NCI-H187 (cell line): ENCODE measurements at places on chromosomes 6 and 20.

DNA sequence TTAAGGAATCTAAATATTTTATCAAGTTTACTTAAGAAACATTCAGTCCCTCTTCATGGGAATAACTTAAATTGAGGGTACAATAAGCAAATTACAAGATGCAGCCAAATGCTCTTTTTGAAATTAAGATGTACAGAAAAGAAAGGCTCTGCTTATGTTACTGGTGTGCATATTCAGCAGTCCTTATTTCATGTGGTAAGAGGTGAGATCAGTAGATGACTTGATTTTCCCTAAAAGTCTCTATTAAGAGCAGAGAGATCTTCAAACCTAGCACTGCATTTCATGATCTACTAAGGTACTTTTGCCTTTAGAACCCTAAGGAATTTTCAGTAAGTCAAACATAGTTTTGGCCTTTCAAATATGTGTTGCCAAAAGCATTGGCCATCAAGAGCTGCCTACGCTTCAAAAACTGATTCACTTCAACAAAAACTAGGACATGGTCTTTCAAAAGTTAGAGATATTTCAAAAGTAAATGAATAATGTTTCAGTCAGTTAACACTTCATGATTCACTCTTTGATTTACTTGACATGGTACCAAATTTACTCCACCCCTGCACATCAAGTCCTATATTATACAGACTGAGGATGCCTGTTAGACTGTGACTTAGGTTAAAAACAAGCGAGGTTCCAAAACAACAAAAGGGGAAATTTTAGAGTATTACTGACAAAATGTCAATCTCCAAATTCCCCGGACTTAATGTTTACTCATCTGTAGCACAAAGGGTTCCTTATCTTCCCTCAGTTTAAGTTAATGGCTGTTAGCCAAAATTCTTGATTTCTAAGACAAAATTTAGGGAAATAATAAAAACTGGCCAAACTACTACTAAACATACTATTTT lies 19.2 kb downstream of the C6orf62 start:
- DNase-seq = no peak

DNA sequence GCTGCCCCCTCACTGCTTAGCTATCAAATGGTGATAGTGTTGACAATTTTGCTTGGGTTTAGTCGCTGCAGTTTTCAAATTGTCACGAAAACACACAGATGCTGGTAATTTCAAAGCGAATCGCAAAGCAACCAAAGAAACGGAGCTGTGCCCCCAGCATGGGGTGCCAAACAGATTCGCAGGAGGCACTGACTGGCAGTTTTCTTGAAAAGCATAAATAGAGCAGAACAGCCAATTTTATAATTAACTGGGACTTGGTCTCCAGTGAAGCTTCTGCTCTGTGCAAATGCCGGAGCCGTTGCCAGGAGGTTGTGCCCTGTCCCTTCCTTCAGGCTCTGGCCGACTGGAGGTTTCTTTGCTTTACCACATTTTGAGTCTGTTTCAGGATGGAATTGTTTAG lies 18.8 kb downstream of the ARHGAP40 start:
- no peak for DNase-seq

- no peak for DNase-seq
These were observed 191.6 kb upstream of the CCN2 start for GRCh38 chr6:132142768-132143167.

DNA sequence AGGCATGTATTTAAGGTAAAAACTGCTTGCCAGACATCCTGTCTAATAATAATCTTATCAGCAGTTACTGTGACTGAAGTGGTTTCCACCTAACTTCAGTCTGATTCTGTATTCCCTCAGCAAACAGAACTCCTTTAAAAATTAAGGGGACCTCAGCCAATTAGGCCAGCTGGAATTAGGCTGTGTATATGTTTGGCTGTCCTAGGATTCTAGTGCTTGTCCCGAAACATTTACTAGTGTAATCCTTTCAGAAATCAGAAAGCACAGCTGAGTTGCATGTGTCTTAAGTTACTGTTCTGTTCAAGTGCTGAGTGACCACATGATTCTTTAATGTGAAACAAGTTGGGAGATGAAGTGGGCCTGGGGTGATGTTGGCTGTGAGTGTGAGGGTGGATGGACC lies 120.9 kb upstream of the SUPT3H start:
- DNase-seq = no peak

DNA sequence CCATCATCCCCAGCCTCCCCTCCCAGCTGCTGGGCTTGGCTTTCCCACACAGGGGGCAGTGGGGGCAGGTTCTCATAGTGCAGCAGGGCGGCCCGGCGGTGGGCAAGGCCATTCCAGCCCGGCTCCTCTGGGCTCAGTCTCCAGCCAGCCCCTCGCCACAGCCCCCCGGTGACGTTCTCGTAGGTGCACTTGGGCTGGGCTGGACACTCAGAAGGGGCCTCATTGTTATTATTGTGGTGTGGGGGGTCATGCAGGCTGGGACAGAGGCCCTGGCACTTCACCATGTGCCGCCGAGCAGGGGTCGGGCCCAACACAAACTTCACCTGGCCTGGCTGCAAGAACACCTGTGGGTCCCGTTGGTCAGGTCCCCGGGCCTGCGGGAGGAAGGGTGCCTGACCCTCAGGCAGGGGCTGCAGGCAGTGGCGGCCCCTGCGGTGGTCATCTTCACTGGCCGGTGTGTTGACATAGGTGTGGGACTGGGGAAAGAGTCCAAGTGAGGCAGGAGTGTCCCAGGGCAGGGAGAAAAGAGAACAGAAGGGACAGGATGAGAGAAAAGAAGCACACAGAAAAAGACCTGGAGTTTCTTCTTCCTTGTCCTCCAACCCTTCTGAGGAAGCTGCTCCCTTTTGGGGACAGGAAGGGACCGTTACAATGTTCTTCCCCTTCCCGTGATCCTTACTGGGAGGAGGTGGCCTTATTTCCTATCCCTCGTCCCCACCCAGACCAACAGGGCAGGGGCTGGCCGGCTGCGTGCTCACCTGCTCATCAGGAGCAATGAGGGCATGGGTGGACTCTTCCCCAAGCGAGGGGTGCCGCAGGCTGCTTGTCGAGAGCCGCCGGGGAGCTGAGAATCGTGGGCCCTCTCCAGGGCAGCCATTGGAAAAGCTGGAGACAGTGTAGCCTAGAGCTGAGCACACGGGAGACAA lies 8.4 kb downstream of the FRS3 start:
- DNase-seq = no peak

DNA sequence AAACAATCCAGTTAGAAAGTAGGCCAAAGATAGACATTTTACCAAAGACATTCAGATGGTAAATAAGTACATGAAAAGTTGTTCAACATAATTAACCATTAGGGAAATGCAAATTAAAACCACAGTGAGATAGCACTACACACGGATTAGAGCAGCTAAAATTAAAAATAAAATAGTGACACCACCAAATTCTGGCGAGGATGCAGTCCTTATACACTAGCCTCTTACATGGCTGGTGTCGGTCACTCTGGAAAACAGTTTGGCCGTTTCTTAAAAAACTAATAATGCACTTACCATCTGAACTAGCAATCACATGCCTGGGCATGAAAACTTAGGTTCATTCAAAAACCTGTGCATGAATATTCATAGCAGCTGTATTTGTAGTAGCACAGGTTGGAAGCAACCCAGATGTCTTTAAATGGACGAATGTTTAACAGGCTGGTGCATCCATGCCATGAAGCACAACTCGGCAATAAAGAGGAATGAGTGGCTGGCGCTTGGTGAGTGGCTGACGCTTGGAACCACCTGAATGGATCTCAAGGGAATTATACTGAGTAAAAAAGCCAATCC lies 77.0 kb downstream of the FAM120B start:
- DNase-seq = no peak

DNA sequence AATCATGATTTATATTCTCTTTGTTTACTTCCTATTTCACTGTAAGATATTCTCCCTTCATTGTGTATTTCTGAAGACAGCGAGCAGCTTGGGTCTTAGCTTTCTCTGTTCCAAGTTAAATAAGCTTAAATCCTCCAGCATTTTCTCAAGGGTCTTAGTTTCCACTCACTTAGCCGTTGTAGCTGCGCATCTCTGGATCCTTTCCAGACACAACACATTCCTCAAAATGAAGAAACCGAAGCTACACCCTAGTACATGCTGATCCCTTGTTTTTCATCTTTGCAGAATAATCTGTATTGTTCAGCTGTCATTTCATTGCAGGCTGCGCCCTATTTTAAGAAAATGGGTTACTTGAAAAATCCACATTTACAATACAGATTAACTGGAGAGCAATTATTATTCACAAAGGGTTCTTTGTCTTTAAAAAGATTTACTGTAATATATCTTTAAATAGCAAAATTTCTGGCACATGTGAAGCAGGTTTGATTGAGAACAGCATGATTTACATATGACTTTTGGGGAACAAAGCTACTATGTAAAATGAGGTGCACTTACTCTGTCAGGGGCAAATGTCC lies 375.8 kb downstream of the QKI start:
- no peak for DNase-seq

DNA sequence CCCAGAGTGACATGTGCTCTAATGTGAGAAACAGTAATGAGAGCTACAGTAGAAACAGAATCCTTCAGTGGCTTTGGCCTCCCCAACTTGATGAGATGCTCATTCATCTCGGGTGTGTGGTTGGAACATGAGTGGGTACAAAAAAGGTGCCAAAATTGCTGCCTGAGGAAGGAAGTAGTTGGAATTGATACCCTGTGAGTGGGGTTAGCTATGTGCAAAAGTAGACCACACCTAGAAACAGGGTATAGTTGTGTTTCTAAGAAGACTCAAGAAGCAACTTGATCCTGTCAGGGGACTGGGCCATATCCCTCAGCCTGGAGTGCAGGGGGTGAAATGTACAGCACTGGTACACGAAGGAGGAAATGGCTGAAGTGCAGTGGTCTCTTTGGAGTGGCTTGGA lies 206.4 kb upstream of the SUPT3H start:
- no peak for DNase-seq

GRCh38 chr20:3352202-3352601 lies 55.3 kb downstream of the DNAAF9 start:
- no peak for DNase-seq
